Ammon's horn (tissue), 1 donor: ENCODE measurements at places on chromosomes 2 and 18.

- no peak for DNase-seq
These were observed 568.7 kb upstream of the CNTNAP5 start for GRCh38 chr2:123456416-123456815.

DNA sequence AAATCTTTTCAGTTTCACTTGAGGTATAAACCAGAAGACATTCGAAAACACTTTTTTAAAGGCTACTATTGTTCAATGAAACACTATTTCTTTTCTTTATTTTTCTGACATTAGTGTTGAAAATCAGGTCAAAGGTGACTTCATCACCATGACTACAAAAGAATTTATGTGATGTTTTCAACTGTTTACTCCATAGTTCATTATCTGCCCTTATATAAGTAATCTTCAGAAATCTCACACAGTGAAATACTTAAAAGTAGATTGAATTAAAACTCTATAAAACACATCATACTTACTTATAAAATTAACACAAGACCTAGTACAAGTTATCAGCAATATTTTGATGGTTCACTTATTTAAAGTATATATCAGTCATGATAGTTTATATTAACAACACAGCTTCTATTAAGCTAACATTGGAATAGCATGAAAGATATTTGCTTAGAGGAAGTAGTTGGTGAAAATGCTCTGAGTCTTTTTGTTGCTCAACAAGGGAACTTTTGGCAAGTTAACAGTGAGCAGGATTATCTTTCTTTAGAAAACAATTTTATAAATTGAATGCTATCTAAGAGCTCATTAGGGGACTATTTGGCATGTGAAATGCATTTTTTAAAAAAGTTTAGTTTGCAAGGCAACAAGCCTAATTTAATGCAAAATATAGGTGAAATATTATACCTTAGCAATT lies 60.8 kb downstream of the MC4R start:
- DNase-seq, result no peak

DNA sequence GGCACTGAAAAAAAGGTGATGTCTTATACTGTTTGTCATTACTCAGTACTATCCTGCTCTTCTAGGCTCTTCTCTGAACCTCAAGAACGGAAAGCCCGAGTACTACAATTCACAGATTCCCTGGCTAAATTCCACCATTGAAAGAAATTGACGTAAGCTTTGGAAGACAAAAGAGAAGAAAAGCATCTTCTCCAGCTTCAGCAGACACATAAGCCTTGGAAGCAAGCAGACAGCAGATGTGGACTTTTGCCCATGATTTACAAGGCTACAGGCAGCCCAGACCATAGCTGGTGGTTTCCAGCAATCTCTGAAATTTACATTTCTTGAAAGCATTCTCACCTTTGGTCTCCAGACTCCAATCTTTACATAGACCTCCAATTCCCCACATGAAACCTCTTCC lies 289.0 kb downstream of the C1D start:
- no peak for DNase-seq

- no peak for DNase-seq
These were observed 12.0 kb downstream of the STK17B start for GRCh38 chr2:196159221-196159892.

- DNase-seq, result peak; percentile 75
These were observed 17.3 kb upstream of the CYS1 start for GRCh38 chr2:10097352-10098148.
